Activated CD8-positive, alpha-beta memory T cell treated with anti-CD3 and anti-CD28 coated beads, Interleukin-2, amount 50 U/mL, for 4 hours (primary cell): ENCODE measurements at places on chromosomes 12 and 14.

GRCh38 chr12:3045989-3046388, 31.2 kb upstream of the TSPAN9 start:
- DNase-seq: no peak

DNA sequence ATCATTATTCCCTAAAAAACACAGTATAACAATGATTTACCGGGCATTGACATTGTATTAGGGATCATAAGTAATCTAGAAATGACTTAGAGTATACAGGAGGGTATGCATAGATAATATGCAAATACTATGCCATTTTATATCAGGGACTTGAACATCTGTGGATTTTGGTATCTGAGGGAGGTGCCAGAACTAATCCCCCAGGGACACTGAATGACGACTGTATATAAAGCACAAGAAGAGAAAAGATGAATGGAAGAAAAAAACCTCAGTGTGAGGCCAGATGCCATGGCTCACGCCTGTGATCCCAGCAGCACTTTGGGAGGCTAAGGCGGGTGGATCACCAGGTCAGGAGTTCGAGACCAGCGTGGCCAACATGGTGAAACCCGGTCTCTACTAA, 25.5 kb upstream of the COX6A1 start:
- no peak for DNase-seq

GRCh38 chr12:1581973-1582708, 12.2 kb downstream of the FBXL14 start:
- DNase-seq: no peak

GRCh38 chr12:68538726-68539614, 71.7 kb upstream of the RAP1B start:
- DNase-seq: peak; percentile 38

GRCh38 chr12:77214136-77214535, 148.8 kb upstream of the E2F7 start:
- no peak for DNase-seq

- no peak for DNase-seq
Measured at GRCh38 chr14:55540847-55541773, 38.9 kb upstream of the KTN1 start.

DNA sequence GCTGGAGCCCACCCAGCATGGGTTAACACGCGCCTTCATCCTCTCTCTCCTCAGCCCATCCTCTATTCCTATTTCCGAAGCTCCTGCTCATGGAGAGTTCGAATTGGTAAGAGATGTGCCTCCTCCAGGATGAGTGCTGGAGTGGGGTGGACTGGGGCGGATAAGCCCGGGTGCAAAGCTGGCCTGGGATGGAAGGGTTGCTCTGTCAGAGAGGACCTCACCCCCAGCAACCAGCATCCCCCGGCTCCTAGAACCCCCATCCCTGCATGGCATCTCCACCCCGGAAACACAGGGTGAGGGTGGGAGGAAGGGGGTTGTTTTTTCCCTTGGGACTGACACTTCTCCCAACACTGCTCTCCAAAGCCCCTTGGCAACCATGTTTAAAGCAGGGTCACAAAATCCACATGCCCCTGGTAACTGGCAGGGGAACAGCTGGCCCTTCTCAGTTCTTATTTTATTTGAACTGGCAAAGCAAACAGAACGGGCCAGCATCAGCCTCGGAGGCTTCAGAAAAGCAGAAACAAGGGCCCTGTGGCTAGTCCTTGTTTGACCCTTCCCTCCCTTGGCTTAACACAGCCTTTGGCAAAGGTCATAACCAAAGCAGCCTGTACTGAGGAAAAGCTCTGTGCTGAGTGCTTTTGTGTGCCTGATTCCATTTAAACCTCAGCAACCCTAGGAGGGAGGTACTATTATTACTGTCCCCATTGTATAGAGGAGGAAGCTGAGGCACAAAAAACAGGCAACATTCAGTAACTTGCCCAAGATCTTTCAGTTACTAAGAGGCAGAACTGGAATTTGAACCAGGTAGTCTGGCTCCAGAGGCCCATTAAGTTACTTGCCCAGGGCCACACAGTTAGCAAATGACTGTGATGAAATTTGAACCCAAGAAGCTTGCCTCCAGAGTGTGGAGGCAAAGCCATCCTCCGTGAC, 4.2 kb downstream of the GSTZ1 start:
- DNase-seq: no peak

- DNase-seq: no peak
Measured at GRCh38 chr14:65356327-65356836, 56.1 kb upstream of the FUT8 start.

DNA sequence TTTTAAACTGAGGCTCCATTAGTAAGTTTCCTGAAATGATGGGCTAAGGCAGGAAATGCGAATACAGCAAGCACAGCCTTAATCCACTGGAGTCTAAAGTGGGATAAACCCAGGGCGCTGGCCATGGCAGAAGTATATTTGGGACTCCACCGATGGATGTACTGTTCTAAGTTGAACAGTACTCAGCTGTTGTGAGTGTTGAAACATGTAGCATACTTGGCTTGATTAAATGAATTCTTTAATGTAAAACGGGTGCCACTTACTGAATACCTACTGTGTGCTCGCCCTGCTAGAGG, 996 bp downstream of the SSPN start:
- no peak for DNase-seq
